Hepatocyte (in vitro differentiated cells): ENCODE measurements at places on chromosomes 4 and X.
A peak's percentile ranks its signal among the peaks of the same experiment; 100 is the strongest.

DNA sequence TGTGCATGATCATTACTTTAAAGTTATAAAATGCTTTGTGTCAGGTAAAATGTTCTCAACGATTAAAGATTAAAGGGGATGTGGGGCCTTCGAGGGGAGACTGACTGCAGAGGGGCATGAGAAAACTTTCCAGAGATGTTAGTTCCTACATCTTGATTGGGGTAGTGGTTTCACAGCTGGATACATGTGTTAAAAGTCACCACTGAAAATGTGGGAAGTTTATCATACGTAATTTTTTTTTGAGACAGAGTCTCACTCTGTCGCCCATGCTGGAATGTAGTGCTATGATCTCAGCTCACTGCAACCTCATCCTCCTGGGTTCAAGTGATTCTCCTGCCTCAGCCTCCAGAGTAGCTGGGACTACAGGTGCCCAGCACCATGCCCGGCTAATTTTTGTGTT, 79.5 kb downstream of the RBM47 start:
- DNase-seq, result no peak

DNA sequence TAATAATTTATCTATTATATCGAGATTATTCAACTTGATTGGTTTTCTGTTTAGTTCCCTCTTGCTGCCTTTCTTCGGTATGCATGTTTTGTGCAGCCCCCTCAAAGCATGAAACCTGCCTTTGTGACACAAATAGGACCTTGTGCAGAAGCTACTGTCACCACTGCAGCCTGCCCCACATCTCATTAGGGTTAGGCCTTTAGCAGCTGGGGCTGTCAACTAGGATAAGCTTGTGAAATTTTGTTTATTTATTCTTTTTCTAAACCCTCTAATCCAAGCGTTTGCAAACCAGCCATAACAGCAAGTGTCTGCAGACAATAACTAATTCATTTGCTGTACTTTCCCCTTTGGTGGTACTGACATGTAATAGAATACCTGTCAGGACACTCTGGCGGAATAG, 258.9 kb downstream of the RCHY1 start:
- DNase-seq, result no peak

DNA sequence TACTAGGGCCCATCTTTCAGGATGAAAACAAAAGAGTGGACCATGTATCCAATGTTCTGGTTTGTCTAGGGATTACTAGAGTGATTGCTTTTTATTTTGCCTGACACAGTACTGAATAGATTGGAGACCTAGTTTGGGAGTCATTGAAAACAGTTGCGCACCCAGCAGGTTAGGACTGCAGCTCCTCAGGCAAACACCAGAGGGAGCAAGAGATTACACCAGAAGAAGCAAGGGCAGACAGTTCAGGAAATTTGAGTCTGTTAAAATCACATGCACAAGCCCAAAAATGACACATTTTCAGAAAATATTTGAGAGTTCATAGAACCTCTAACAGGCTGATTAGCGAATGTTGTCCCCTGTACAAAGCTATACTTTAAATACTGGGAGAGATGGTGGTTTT, 55.6 kb downstream of the CYLC1 start:
- peak; percentile 32 for DNase-seq

- no peak for DNase-seq
Measured at GRCh38 chrX:44708470-44708869, 135.4 kb upstream of the DUSP21 start.

DNA sequence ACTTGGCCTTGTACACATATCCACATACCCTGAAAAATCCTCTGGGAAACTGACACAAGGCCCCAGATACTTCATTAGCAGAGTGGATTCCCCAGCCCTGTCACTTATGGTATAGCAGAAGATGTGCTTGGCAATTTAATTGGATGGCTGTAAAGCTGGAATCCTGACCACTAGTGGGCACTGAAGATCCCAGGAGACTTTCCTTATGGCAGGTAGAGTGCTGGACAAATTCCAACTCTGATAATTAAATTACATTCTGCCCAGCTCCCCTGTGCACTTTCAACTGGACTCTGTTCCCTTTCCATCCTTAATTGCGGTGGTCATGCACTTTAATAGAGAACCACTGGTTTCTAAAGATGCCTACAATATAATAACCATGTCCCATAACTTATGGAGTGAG, 119.8 kb downstream of the DCK start:
- DNase-seq, result peak; percentile 16

DNA sequence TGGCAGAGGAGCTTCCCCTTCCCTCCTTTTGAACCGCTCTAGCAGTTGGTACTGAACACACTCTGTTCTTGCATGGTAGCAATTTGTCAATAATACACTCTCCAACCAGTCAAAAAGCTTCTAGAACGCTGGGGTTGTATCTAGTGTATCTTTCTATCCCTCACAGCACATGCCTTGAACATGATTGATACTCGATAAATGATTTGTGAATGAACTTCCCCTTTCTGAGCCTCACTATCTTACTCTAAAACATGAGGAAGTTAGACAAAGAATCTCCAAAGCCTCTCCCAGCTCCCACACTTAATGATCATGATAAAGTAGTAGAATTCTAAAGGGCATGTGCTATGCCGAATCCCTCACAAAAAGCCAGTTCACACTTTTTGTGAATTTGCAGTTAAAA, 64.4 kb downstream of the DLG3 start:
- no peak for DNase-seq

- peak; percentile 39 for DNase-seq
Measured at GRCh38 chrX:86171366-86171765, 23.1 kb downstream of the DACH2 start.

DNA sequence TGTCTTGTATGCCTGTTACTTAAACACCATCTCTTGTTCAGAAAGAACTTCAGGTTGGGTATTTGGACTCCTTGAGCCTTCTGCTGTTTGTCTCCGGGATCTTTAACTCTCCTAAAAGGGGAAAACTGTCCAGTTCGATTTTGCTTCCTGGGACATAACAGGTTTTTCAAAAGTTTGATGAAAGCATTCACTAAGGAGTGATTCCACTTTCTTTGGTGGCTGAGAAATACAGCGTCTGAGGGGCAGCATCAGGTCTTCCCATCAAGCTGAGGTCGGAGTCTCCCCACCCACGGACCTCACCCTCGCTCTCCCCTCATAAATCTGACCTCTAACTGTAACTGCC, 1.4 kb downstream of the AFAP1 start:
- no peak for DNase-seq

- no peak for DNase-seq
Measured at GRCh38 chr4:147011411-147011810, 65.7 kb upstream of the TTC29 start.

GRCh38 chrX:26352891-26353430, 137.0 kb downstream of the MAGEB5 start:
- no peak for DNase-seq

DNA sequence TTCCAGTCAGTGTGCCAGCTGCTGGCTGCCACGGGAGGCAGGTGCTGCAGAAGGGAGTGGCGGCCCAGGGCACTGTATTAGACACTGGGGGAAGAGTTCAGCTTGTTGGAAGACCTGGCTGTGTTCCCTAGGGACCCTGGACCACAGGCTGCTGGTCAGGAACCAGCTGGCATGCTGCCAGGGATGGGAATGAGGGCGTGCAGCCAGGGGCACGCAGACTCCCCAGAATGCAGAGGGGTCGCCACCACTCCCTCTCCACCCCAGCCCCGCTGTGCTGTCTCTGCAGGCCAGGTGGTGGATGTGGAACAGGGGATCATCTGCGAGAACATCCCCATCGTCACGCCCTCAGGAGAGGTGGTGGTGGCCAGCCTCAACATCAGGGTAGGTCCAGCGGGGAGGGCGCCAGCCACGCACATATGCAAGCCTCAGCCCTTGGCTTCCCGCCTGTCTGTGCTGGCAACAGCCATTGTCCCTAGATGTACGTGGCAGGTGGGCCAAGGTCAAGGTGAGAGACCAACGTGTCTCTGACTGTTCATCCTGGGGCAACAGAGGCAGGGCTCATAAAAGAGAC, 12.3 kb downstream of the ABCD1 start:
- no peak for DNase-seq

DNA sequence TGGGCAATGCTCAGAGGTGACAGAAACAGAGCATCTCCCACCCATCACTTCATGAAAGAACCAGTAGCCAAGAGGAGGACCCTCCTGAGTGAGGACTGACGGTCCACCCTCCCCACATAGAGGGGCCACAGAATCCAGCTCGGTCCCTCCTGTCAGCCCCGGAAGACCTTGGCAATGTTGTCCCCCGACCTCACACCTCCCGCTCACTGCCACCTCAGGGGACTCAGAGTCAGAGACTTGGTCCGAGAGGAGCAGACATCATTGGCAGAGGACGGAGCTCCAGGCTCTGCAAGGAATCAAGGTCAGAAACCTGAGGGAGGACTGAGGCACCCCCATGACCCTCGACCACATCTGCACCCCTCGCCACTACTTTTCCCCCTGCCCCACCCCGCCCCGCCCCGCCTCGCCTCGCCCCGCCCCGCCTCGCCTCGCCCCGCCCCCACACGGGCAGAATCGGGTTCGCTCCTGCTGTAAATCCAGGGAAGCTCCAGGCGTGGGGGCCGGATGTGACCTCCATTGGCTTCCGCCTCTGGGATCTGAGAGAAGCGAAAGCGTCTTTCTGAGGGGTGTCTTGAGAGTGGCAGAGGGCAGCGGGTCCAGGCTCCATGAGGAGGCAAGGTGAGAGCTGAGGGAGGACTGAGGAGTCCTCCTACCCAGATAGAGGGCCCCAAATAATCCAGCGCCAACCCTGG, at the start of gene MAGEA11:
Gene MAGEA11, plus strand, starts transcription at position 516 of the 692 bp plus-strand sequence. CDS start 1,100 bp downstream, outside the sequence.
- no peak for DNase-seq

DNA sequence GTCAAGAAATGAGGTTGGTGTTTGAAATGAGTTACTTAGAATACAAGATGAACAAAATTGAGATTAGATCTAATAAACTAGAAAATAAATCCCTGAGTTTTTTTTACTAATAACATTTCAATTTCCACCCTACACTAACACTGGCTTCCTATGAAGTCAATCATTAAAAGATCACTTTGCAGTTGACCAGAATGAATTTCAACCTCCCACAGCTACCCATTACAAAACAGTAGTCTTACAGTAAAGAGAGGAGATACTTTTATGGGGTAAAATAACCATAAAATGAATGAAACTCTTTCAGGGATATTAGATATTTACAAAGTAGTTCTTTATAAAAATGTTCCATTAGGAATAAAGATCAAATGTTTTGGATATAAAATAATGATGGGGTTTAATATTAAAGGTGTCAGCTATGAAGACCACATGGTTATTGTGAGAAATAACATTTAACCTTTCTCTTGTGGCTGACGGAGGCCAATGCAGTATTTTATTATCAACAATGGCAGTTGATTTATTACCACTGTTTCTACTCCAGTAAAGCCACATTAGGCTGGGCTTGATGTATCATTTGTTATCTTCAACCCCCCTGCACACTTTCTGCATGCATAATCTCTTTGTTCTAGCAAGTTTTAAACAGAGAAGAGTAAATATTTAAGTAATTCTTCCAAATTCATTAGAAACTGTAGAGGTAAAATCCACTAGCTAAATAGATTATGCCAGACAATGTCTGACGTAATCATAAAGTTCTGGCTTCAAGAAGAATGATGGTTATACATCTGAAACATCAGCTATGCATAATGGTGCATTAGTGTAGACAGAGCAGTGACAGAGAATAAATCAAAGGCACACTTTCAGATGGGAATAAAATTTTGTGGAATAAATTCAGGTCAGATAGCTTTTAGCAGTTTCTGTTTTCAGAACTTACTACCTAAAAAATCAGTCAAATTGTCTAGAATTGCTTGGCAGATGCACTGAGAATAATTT, 516.6 kb downstream of the PCDH18 start:
- DNase-seq, result no peak

GRCh38 chrX:40459571-40460158, 121.1 kb upstream of the ATP6AP2 start:
- no peak for DNase-seq

- DNase-seq, result no peak
Measured at GRCh38 chrX:105462186-105462585, 241.7 kb upstream of the TEX13A start.

GRCh38 chr4:15003401-15003890, 1.2 kb downstream of the CPEB2 start:
- peak; percentile 82 for DNase-seq

GRCh38 chr4:6352031-6352692, 82.5 kb downstream of the WFS1 start:
- DNase-seq, result no peak

- DNase-seq, result no peak
Measured at GRCh38 chr4:146029147-146029546, 90.5 kb upstream of the ZNF827 start.

GRCh38 chrX:46575991-46576392, 2.4 kb downstream of the CHST7 start:
- DNase-seq, result no peak

DNA sequence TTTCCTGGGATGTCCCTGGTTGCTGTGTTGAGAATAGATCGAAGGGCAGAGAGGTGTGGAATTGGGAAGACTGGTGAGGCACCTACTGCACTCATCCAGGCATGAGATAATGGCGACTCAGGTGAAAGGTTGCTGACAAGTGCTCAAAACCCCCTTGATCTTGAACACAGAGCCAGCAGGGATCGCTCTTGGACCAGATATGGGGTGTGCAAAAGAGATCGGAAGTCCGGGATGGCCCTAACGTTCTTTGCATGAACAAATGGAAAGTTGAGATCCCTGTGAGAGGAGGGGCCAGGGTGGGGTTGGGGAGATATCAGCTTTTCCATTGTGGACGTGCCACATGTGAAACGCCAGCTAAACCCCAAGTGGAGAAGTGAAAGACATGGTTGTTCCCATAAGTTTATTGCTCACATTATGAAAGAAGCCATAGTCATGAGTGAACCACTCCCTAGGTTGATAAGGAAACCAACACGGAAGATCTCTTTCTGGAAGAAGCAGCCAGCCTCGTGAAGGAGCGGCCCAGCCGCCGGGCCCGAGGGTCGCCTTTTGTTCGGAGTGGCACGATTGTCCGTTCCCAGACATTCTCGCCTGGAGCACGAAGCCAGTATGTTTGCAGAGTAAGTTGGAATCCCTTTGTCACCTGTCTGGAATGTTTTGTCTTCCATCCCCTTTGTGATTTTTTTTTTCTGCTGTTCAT, 22.6 kb upstream of the CLCN4 start:
- DNase-seq, result no peak

DNA sequence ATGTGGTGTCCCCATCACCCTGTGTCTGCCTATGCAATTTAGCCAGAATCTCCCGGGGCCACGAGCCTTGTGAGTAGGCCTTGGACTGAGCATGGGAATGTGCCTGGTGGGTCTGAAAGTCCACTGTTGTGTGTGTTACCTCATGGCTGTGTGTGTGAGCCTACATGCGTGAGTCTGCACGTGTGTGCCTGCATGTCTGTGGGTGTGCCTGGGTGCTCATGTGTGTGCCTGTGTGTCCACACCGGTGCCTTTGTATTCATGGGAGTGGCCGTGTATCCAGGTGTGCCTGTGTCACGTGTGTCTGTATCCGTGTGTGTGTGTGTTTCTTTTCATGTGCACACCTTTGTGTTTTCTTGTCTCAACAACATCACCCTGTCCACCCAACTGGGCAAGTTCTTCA, 14.2 kb downstream of the ATP5ME start:
- DNase-seq, result no peak

GRCh38 chrX:54357414-54358377, at the start of gene WNK3:
TSS of gene WNK3 (minus strand) at chrX:54358046.
- peak; percentile 91 for DNase-seq

DNA sequence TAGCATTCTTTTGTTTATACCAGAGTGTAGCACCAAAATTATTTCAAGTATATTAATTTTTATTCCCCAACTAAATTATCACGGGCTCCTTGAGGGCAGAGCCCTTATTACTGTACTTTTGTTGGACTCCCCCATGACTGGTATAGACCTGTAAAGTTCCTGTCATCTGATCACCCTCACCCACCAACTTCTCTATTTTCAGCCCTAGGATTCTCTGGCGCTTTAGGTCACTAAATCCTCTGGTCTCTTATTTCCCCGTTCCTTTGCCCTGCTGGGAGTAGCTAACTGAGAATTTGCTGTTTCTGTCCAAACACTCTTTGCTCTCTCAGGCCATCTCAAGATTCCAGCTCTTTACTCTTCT, 3.2 kb upstream of the XKRX start:
- no peak for DNase-seq
